Myometrial cell (primary cell): ENCODE measurements at places on chromosomes 11 and 22. TPM values are rescaled to one million over a fixed set of nuclear protein-coding genes. Genes with fewer than 3 reads are reported as not detected.

MMP27 gene
- total RNA-seq, result not detected in 2 replicates

PDGFD gene
- total RNA-seq, result 4.3 and 7.1 TPM in 2 replicates

SPCS2 gene
- total RNA-seq, result 24.5 and 36.3 TPM in 2 replicates

SYT7 gene
- 1.6 and 1.7 TPM in 2 replicates for total RNA-seq

MYRF gene
- 2.6 and 2.8 TPM in 2 replicates for total RNA-seq

ADORA2A gene
- 0.18 TPM in 1 of 2 replicates, not detected in the other for total RNA-seq

UPK2 gene
- not detected in 2 replicates for total RNA-seq

PPP6R2 gene
- 53.0 and 61.1 TPM in 2 replicates for total RNA-seq

SVIP gene
- total RNA-seq, result 3.4 and 5.8 TPM in 2 replicates

CNGA4 gene
- not detected in 2 replicates for total RNA-seq

PHOX2A gene
- total RNA-seq, result 1.2 TPM in 1 of 2 replicates, not detected in the other

ELF5 gene
- total RNA-seq, result not detected in 2 replicates

OR52A1 gene
- total RNA-seq, result not detected in 2 replicates
